Hepatocyte (in vitro differentiated cells): ENCODE measurements at places on chromosomes 3 and 15. TPM values are rescaled to one million over a fixed set of nuclear protein-coding genes. Genes with fewer than 3 reads are reported as not detected.

The CSPG4 gene
- 7.8 and 8.6 TPM in 2 replicates for polyA plus RNA-seq

The CD96 gene
- 0.36 and 2.0 TPM in 2 replicates for polyA plus RNA-seq

DNA sequence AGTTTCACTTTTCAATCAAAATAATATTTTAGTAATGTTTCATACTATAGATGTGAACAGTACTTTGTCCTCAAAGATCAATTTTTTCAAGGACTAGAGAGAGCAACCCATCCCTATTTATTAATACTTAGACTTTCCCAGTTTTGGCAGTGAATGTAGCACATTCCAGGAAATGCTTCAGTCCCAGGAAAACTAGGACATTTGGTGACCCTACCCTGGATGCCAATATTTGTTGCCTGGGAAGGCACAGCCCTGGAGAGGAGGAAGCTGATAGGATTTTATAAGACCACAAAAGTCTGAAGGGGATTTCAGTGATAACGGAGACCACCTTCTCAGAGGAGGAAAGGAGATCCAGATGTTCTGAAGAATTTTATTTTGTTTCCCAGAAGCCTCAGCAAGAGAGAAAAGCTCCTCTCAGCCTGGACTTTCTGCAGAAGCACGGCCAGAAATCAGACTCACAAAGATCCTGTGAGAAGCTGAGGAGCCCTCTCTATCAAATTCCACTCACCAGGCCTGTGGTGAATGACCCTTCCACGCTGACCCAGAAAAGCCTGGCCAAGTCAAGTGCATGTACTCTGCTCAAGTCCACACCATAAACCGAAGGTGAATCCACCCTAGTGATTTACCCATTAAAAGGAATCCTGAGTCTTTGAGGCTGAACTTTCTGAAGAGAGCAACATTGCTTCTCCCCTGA lies 87.7 kb upstream of the ABHD17C start:
- DNase-seq: no peak

DNA sequence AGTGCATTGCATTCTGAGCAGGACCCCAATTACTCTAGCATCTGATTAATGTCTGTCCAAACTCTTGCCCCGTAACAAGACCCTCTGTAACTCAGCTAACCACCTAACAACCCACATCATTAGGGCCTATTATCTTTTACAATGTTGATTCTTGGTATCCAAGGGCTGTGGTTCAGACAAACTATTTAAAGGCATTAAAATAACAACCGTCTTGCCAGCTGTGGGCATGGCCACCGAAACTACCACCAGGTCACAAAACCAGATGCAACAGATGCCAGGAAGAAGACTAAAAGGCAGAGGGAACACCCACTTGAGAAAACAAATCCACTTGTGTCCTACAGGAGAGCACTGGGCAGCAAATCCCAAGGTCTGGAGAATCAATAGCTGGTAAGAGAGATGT lies 262.9 kb downstream of the ERC2 start:
- DNase-seq: no peak

GRCh38 chr15:80202641-80203360 lies 49.2 kb downstream of the CTXND1 start:
- no peak for DNase-seq
